ENCODE measurements at places on chromosomes 12 and 14.

- peak overlapping the region; percentile 62 for H3K4me3 ChIP-seq
- no peaks in the 10 kb centered on the region for H3K27me3 ChIP-seq
- DNase-seq = peak; percentile 86
- H3K27ac ChIP-seq = peak overlapping the region; percentile 67
- H3K36me3 ChIP-seq = no peaks in the 10 kb centered on the region
Observed at GRCh38 chr12:113103756-113104450, 31.7 kb downstream of the RASAL1 start.

DNA sequence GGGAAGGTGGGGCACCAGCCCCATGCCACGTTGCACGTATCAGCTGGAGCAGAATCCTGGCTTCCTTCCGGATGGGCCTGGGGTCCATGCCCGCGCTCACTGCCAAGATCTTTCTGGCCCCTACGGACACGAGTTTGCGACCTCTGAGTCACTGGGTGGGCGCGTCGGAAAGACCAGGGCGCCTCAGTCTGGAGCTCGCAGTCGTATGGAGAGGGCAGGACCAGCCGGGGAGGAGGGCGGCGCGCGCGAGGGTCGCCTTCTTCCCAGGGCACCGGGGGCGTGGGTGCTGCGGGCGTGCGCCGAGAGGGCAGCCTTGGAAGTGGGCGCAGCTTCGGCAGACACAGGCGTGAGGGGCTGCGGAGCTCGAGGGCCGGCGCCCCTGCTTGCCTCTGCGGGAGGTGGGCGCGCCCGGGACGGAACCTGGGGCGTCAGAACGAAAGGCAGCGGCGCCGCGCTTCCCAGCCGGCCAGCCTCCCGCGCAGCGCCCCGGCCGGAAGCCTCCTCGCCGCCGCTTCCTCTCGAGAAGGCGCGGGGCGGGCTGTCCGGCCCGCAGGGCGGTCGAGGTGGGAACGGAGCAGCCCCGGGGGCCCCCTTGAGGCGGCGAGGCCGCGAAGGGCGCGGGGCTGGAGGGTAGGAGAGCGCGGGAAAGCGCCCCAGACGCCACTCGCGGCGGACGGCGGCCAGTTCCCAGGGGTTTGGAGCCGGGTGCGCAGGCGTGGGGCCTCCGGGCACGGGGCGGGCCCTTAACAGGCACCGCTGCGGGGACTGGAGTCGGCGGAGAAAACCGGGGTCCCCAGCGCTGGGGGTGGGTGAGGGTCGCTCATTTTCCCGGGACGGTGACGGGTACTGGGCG lies at the start of gene ARL6IP4:
Gene ARL6IP4 (plus strand): TSS at position 499 of the 853 bp plus-strand sequence. CDS start 459 bp downstream, outside the sequence.
- H3K4me3 ChIP-seq = peak within 1 kb of the TSS; percentile 87
- H3K27ac ChIP-seq = peak within 1 kb of the TSS; percentile 85
- no peaks in the 10 kb centered on the region for H3K27me3 ChIP-seq
- DNase-seq = peak; percentile 82
- H3K36me3 ChIP-seq = peaks cover 17% of the 10 kb centered on the region

GRCh38 chr12:109588461-109589239 lies 15.1 kb downstream of the MVK start:
- no peak for DNase-seq
- no peaks in the 10 kb centered on the region for H3K27me3 ChIP-seq
- no peaks in the 10 kb centered on the region for H3K4me1 ChIP-seq
- H3K4me3 ChIP-seq = no peak overlapping the region
- no peak overlapping the region for H3K27ac ChIP-seq
- H3K36me3 ChIP-seq = peaks cover 20% of the 10 kb centered on the region

- peaks cover 16% of the 10 kb centered on the region for H3K36me3 ChIP-seq
- no peak for DNase-seq
- H3K4me1 ChIP-seq = peaks cover 6% of the 10 kb centered on the region
- H3K27me3 ChIP-seq = no peaks in the 10 kb centered on the region
- no peak overlapping the region for H3K27ac ChIP-seq
Observed at GRCh38 chr14:64008016-64008415, 155.2 kb downstream of the SYNE2 start.

DNA sequence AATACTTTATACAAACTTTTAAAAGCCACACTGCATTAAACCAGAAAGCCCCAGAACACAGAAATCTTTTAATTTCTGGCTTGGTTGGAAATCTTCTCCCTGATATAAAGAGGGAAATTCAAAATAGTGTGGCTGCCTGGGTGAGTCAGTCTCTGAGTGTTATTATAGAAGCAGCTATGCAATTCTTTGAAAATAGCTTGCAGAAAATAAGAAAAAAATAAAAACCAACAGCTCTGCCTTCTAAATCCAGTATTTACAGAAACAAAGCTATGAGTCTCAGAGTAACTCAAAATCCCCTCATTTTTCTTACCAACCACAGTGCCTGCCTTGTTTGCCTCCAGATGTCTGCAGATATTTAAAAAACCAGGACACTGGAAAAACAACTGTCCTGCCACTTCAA lies 68.6 kb upstream of the FERMT2 start:
- no peak overlapping the region for H3K27ac ChIP-seq
- no peak overlapping the region for H3K4me3 ChIP-seq
- no peak for DNase-seq

DNA sequence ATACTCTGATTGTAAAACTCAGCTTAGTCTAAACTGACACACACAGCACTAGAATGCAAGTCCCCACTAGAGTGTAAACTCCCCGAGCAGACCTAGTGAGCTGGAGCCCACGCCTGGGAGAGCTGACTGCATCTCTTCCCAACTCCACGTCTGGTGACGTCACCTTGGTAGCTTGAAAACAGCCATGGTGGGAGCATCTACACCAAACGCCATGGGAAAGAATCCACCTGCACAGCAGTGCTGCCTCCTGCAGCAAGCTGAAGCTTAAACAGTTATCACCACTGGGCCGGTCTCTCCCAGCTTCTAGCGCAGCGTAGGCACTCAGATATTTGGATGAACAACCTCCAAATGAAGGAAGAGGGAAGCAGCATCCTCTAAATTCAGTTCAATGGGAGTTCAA lies 4.3 kb upstream of the PAPLN start:
- H3K4me3 ChIP-seq = no peak overlapping the region
- no peak for DNase-seq
- H3K4me1 ChIP-seq = peaks cover 6% of the 10 kb centered on the region
- no peak overlapping the region for H3K27ac ChIP-seq
- H3K27me3 ChIP-seq = peaks cover 37% of the 10 kb centered on the region
